Stimulated activated CD4-positive, alpha-beta T cell treated with anti-CD3 and anti-CD28 coated beads, TNF-alpha, amount 100 ng/mL, for 1 hour (primary cell): ENCODE measurements at places on chromosomes 12 and 14.

DNA sequence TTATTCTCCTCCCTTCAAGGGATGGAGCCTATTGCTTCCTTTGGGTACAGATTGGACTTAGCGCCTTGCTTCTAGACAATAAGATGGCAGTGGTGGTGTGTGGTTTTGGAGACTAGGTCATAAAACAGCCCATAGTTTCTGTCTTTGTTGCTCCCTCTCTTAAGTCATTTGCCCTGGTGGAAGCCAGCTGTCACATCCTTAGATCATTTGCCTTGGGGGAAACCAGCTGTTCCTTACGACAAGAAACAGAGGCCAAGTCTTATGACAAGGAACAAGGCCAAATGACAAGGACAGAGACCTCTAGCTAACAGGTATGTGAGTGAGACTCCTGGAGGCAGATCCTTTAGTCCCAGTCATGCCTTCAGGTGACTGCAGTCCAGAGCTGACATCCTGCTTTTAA lies 9.2 kb upstream of the PALS1 start:
- no peak for DNase-seq

GRCh38 chr12:114674251-114675047 lies 9.5 kb downstream of the TBX3 start:
- DNase-seq: no peak

GRCh38 chr12:92593734-92594402 lies 108.9 kb upstream of the PLEKHG7 start:
- DNase-seq: peak; percentile 66

DNA sequence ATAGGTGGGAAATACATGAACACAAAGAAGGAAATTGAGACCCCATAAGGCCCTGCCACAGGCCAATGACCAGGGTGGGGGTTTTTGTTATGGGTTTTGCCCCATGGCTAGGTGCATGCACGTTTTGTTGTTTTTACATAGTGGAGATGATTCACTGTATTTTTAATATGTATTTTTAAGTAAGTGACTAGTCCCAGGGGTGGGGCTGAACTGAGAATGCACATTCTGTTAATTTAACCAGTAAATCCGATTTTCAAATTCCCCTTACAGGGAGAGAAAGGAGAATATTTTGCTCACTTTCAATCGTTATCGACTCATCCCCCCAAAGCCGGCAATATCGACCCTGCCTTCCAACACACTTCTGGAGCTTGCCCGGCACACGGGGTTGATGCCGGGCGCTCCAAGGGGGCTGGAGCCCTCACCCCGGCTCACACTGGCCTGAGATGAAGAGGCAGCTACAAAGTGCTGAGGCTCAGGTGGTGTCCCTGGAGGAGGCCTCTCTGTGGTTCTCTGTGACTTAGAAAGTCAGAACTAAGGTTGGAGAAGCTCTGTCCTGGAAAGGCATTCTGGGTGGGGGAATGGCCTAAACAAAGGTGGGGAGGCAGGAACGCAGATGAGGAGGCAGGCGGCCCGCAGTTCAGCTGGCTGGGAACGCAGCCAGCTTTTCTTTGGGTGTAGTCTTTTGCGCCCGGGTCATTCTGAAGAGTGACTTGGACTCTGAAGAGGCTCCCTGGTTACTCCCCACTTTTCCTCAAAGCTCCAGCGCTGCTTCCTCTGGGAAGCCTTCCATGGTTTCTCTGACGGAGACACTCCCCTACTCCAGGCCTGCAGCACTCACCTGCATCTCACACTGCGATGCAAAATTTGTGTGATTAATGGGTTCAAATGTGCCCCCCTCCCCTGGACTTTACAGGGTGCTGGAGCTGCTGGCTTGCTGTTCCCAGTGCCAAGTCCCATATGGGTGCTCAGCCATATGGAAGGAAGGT lies 50.7 kb upstream of the DLK1 start:
- DNase-seq: no peak

DNA sequence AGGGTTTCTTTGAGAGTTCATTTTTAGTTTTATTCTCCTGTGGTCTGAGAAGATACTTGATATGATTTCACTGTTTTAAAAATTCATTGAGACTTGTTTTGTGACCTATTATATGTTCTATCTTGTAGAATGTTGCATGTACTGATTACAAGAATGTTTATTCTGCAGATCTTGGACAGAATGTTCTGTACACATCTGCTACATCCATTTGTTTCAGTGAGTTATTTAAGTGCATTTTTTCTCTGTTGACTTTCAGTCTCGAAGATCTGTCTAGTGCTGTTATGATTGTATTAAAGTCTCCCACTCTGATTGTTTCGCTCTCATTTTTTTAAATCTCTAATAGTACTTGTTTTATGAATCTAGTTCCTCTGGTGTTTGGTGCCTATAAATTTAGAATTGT lies 1319.8 kb downstream of the TMEM121 start:
- DNase-seq: no peak

- DNase-seq: no peak
Observed at GRCh38 chr14:96538990-96539317, 36.8 kb downstream of the PAPOLA start.

- DNase-seq: no peak
Observed at GRCh38 chr14:96138241-96138640, 66.4 kb upstream of the BDKRB2 start.

DNA sequence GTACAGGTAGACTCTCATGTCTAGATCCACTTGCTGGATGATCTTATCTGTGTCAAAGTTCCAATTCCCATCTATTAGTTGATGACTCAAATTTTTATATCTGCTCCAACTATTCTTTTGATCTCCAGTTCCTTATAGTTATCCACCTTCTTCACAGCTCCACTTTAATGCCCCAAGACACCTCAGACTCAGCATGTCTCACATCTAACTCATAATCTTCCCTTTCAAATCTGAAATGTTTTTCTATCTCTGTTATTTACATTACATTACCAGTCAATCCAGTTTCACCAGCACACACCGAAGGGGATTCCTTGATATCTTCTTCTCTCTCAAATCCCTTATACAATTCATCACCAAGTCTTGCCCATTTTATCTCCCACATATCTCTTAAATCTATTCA lies 3.7 kb upstream of the METAP2 start:
- no peak for DNase-seq

- DNase-seq: no peak
Observed at GRCh38 chr14:37091651-37092050, 80.8 kb downstream of the SLC25A21 start.

DNA sequence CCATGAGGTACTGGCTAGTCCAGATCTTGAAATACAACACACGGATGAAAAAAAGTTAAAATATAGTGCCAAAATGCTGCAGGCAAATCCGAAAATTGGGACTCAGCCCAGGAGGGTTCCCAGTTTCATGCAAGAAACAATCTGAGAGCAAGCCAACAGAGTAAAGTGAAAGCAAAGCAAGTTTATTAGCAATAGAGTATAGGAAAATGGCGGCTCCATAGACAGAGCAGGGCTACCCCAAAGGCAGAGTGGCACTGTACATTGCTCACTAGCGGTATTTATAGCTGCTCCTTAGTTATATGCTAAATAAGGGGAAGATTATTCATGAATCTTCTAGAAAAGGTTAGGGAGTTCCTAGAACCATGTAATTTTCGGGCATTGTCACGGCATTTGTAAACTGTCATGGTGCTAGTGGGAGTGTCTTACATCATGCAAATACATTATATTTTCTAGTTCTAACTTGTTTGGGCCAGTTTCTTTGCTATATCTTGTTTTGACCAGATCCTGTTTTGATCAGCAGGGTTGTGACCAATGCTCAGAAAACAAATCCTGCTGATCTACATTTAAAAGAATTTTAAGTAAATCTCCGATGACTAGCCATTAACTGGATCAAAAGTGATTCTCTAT lies 29.1 kb downstream of the RECQL start:
- no peak for DNase-seq

DNA sequence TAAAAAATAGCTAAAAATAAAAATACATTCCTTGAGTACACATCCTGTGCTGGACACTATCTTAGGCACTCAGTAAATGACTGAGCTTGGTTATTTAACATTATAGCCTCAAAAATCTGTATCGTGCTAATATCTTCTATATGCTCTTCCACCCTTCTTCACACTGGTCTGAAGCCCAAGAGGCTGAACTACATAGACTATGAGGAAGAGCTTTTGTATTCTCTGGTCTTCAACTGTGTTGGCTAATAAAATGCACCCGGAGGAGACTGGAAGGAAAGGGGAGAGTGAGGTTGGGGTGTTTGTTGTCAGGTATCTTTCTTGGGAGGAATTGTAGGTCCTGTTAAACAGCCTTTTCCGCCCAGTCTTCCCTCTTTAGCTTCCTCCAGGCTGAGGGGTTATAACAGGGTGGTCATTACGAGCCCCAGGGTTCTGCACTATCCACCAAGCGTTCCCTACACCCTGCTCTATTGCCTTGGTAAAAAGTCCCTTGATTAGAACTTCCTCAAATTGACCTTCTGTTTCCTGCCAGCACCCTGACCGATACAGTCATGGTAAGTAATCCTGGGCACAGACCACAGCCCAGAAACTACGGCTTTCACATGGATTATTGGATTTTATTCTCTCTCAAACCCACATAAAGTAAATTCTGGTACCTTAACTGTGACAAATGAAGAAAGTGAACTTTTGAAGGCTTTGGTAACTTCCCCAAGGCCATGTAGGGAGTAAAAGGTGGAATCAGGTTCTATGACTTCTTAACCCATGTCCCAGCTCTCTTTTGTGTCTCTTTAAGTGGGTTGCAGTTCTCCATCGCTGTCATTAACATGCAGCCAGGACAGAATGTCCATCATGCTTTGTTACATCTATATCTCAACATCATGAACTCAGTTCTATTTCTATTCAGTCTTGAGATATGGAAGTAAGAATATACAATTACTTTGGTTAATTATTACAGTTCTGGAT lies 71.3 kb downstream of the PTHLH start:
- no peak for DNase-seq

- no peak for DNase-seq
Observed at GRCh38 chr12:3152892-3153291, 75.7 kb downstream of the TSPAN9 start.

GRCh38 chr12:124308741-124309140 lies 13.8 kb downstream of the RFLNA start:
- no peak for DNase-seq

DNA sequence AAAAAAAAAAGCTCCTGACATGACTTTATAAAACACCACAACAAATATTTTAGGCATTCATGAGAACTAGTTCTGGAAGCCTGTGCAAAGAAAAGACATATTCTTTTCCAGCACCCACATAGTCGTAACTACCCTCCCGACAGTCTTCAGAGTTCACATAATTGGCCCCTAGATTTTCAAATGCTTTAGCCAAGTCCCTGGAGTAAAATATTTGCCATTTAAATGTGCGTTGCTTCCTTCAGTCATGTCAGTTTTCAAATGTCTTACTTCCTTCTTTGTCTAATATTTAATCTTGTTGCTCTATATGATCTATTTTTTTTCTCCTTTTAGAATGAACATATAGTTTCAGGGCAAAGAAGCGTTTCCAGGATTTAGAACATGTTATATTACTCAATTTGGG lies 66.8 kb upstream of the KRAS start:
- no peak for DNase-seq

GRCh38 chr12:52004042-52004648 lies 2.6 kb upstream of the TAMALIN start:
- no peak for DNase-seq

DNA sequence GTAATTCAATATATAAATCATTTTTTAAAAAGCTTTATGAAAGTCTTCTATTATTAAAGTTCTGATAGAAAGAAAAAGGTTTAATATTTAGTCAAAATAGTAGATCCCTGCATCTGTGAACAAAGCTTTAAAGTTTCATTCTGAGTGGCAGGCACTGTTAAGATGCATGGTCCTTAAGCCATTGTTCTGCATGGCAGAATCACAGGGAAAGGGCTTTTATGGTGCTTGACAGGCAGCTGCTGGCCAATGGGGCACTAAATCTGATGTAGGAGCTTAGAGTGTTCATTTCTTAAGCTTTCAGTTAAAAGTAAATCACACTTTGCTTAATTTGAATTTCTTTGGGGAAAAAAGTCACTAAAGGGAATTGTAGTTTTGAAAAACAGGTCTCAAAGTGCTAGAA lies 148.2 kb downstream of the PLEKHA5 start:
- no peak for DNase-seq

- no peak for DNase-seq
Observed at GRCh38 chr12:65636436-65636835, 187.8 kb upstream of the HMGA2 start.

- DNase-seq: no peak
Observed at GRCh38 chr14:100327128-100327527, 4.0 kb downstream of the SLC25A47 start.

DNA sequence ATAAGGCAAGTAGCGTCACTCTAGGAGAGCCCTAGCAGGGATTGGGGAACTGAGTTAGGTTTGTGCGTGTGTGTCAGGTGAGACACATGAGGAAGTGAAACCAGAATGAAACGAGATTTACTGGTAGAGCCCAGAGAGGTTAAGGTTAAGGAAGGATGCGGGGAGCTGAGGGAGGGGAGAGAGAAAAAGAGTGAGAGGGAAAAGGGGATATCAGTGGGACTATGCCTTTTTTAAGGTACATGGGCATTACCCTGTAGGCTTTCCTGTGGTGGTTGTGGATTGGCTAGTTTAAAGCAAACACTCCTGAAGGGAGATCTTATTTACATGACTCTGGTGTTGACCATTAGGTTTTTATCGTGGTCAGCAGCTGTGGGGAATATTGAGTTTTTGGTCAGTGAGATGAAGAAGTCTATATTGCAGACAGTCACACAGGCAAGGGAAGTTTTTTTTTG lies 13.9 kb downstream of the ZDHHC17 start:
- no peak for DNase-seq

DNA sequence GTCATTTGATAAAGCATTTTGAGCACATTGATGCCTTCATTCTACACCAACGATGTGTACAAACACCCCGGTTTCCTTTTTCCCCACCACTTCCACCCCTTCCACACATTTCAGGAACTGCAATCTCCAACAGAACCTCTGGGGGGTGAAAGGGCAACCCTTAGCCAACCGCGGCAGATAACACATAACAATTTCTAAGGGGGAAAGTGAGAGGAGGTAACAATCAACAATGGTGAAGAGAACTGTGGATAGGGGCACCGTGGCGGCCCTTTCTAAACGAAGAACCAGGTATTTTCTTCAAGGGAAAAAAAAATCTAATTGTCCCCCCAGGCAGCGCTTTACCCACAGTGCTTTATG lies 1.1 kb downstream of the KITLG start:
- no peak for DNase-seq

DNA sequence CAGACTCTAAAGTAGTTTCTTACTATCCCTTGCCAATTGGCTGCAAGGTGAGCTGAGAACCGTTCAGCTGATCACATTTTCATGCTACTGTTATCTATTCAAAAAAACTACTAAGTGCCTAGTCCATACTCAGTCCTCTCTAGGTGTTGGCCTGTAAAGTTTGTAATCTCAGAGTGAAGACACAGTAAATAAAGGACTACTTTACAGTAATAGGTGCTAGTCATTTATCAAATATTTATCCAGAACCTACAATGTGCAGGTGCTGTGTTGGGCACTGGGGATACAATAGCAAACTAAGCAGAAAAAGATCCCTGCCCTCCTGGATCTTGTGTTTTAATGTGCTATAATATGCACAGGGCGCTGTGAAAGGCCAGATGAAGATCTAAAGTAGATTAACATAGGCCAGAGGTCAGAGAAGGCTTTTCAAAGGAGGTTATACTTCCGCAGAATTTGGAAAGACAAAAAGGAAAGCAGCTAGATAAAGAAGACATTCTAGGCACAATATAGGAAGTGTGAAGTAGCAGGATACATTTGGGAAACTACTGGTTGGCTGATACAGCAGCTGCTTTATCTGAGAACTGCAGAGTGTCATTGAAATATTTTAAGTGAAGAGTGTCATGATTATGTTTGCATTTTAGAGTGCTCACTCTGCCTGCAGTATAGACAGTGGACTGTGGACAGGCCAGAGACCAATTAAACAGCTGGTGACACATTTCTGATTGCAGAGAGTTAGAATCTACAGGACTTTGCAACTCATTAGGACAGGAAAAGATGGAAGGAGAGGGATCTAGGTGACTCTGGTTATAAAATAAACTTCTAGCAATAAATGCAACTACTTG lies 8.0 kb upstream of the ACTR10 start:
- no peak for DNase-seq
